ENCODE measurements at places on chromosomes 2 and 18.

- DNase-seq: no peak
These were observed 43.8 kb upstream of the DDX18 start for GRCh38 chr2:117770730-117771129.

GRCh38 chr18:59818769-59819168 lies 81.0 kb upstream of the PMAIP1 start:
- no peak for DNase-seq

DNA sequence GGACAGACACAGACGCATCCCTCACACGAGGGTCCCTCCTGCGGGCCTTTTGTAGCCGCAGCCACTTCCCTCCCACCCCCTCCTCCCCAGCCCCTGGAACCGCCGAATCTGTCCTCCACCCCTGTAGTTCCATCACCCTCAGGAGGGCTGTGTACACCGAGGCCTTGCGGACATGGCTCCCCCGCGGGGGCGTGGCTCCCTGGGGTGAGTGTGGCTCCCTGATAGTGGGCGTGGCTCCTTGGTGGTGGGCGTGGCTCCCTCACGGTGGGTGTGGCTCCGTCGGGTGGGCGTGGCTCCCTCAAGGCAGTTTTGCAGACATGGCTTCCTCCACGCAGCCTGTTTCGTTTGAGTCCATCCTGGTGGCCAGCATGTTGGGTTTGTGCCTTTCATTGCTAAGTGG lies 420.7 kb upstream of the SALL3 start:
- DNase-seq: no peak

DNA sequence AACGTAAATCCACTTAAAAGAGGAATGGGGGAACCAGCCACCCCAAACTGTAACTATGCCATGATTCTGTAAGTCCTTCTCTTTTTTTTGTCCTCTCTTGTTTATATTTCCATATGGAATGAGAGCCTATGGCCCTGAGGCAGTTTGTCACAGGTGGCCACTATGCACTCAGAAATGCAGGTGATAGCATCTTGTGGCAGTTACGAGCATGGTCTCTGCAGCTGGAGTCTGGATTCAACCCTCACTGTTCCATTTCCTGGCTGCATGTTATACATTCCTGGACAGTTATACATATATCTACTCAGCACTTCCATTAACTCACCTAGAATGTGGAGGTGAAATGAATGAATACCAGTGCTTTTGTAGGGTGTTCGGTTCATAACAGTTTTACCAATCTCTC lies 291.5 kb upstream of the FANCL start:
- DNase-seq: no peak

GRCh38 chr2:164644036-164644700 lies 22.9 kb upstream of the GRB14 start:
- DNase-seq: no peak

DNA sequence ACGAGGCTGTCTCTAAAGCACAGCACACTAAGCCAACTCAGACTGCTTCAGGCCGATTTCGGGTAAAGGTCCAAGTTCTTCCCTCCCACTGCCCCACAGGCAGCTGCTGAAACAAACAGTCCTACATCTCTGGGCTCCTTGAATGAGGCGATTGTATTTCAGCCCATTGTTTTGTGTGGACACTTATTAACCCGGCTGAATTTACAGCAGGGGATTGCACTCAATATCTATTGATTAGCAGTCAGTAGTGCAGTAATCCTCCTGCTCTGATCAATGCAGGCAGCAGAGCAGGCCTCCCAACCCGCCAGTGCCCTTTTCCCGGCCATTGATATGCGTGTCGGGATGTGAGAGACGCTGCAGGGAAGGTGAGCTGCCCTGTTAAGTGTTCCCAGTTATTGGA lies 330.1 kb downstream of the CMPK2 start:
- no peak for DNase-seq

All from stimulated activated CD4-positive, alpha-beta T cell treated with anti-CD3 and anti-CD28 coated beads, Interleukin-1b, Interleukin-23, amount 100 ng/mL, for 1 hour (primary cell).